Activated naive CD8-positive, alpha-beta T cell treated with anti-CD3 and anti-CD28 coated beads, Interleukin-2, amount 50 U/mL, for 16 hours (primary cell): ENCODE measurements at places on chromosomes 11 and 22.

DNA sequence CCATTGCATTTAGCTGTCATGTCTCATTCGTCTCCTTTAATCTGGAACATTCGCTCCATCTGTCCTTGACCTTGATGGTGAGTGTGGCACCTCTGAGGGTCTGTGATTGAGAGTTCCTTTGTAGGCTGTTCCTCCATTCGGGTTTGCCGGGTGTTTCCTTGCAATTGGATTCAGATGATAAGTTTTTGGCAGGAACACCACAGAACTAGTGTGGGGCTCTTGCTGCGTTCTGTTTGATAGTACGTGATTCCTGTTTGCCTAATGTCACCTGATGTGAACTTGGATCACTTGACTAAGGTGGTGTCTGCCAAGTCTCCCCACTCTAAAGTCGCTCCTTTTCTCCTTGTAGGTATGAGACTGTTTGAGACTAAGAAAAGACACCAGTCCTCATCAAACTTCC is 109.7 kb upstream of the TMEM45B start:
- no peak for DNase-seq

DNA sequence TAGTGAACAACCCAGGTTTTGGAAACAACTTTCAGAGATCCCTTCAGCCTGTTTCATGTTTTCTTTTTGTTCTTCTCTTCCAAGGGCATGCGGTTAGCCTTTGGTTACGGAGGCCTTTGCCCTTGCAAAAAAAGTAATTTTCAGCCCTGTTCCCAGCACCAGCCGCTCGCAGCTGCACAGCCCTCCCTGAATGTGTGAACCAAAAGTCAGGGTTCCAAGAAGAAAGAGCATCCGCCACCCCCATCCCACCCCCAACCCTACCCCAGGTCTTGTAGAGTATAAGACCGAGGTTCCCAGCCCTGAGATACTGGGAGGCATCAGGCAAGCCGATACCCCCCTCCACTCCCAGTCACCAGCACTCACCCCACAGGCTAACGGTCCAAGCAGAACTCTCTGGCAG is 56.4 kb downstream of the IGLL1 start:
- no peak for DNase-seq

DNA sequence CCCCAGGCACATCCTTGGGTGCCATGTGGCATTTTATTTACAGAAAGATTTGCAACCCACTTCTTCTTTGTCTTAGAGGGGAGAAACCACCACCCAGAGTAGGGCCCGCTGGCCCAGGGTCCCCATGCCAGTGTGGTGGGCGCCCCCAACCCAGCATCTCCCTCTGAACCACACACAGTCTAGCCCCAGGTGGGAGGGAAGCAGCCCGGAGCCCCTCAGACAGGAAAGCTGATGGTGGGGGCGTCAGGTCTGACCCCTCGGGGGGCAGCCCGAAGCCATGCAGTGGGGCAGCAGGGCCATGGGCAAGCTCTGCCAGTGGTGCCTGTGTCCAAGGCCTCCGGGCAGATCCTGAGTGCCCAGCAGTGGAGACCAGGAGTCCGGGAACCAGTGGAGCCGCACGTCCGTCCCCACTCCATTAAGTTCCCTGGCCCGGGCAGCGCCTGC is 11.7 kb downstream of the TRPM5 start:
- no peak for DNase-seq

GRCh38 chr11:134384406-134384805 is 27.6 kb downstream of the B3GAT1 start:
- no peak for DNase-seq

- no peak for DNase-seq
Observed at GRCh38 chr11:59212744-59213631, at the start of gene MPEG1. MPEG1 (minus strand) TSS chr11:59212927; CDS start chr11:59212865, 62 bp downstream.

DNA sequence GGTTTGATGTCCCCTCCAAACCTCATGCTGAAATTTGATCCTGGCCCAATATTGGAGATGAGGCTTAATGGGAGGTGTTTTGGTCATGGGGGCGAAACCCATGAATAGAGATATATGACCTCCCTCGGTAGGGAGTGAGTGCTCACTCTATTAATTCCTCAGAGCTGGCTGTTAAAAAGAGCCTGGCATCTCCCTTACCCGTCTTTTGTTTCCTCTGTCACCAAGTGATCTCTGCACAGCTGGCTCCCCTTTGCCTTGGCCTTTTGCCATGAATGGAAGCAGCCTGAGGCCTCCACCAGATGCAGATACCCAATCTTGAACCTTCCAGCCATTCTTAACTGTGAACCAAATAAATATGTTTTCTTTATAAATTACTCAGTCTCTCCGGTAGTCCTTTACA is 4.5 kb upstream of the CCDC81 start:
- no peak for DNase-seq

DNA sequence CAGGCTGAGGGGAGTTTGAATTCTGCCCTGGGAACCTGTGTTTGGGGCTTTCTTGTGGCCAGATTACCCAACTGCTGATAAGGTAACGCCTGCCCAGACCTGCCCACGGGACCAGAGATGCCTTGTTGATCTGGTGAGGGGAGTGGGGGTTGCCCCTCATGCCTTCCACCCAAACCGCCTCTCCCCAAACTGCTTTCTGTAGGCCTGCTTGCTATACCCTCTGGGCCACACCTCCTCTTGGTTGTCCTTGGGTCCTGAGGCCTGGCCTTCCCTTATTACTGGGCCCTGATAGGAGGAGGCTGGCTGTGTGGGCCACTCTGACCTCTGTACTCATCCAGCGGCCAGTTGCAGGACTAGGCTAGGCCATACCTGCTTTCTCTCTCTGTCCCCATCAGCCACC is 3.4 kb downstream of the P2RY2 start:
- no peak for DNase-seq

DNA sequence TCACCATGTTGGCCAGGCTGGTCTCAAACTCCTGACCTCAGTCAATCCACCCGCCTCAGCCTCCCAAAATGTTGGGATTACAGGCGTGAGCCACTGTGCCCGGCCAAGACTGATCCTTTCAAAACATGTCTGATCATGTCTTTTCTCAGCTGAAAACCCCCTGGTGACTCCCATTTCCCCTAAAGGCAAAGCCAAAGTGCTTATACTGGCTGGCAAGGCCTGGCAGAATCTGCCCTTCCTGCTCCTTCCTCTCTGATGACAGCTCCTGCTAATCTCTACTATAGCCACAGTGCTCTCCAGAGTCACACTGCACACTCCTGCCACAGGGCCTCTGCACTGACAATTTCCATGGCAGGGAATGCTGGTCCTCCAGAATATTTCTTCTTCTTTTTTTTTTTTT is 2.6 kb upstream of the MCHR1 start:
- DNase-seq = no peak

DNA sequence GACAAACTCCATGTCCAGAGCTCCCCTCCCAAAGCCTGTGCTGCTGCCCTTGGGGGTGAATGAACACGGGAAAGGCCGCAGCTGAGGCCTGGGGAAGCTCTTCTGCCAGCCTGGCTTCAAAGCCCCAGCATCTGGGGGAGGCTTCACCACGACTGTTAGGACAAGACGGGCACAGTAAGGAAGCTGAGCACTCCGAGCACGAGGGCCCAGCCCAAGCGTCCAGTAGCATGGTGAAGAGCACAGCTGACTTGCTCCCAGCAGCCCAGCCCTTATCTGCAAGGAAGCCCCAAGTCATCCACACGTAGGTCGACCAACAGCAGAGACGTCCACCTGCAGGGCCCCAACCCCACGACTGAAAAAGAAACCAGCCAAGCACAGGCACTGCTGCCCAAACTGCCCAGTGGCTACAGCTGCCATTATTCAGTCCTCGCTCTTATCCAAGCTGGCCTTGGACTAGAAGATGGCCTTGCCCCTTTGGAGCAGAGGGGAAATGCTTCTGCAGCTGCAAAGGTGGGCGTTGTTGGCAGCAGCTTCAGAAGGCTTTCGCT is 62.5 kb downstream of the SHANK2 start:
- no peak for DNase-seq

- no peak for DNase-seq
Observed at GRCh38 chr11:8207080-8208000, 38.5 kb upstream of the RIC3 start.

GRCh38 chr11:83540112-83540675 is 254.0 kb upstream of the CCDC90B start:
- DNase-seq = no peak

DNA sequence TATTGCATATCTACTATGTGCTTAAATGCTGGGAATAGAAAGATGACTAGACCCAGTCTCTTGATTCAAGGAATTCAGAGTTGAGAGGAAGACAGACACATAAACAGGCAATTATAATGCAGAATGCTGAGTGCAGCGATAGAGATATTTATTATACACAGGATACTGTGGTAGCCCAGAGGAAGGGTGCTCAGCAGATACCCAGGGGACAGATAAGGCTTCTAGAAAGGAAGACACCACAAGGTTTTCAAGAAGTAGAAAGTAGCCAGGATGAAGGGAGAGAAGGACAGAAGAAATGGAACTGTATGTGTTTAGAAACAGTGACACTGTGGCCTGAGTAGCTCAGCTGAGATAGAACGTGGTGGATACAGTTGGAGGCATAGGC is 79.4 kb upstream of the NNMT start:
- DNase-seq = no peak

DNA sequence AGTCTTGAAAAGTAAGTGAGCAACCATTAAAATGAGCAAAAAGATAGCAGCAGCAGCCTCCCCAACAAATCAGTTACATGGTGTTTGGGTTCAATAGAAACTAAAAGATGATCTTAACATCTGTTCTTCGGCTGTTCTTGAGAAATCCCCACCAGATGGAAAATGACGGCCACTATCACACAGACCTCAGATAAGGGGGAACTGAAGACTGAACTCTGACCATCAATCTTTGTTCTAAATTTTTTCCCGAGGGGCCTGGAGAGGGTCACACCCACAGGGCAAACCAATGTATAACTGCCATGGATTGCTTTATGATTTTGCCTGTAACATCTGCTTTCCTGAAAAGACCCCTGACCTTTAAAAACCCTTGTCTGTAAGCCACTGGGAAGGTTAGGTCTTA is 624.8 kb upstream of the KIRREL3 start:
- no peak for DNase-seq

GRCh38 chr11:70575396-70576060 is 177.2 kb downstream of the CTTN start:
- DNase-seq = no peak

GRCh38 chr22:32994041-32994830 is 63.9 kb downstream of the SYN3 start:
- DNase-seq = no peak

DNA sequence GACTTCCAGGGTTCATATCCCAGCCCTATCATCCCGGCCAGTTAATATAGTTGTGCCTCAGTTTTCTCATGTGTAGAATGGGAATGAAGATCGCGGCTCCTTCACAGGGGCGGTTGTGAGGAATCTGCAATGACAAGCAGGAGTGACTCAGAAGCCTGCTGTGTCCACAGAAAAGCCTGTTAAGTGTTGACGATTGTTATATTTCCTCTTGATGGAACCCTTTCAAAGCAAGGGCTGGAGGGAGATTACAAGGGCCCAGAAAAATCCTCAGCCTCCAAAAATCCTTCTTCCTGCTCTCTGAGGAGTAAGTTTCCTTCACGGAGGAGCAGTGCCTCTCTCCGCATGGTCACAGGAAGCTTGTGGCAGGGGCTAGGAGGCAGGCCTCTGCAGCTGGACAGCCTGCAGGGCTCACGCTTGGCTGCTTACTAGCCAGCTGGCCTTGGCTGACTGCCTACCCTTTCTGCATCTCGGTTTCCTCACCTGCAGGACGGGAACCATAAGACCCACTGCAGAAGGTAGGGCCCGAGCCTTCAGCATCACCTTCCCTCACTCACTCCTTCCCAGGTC is 63.4 kb downstream of the CACNG2 start:
- DNase-seq = no peak

GRCh38 chr11:11675671-11676181 is 53.9 kb upstream of the GALNT18 start:
- DNase-seq = no peak

- DNase-seq = no peak
Observed at GRCh38 chr22:33873186-33873585, 47.1 kb downstream of the LARGE1 start.

DNA sequence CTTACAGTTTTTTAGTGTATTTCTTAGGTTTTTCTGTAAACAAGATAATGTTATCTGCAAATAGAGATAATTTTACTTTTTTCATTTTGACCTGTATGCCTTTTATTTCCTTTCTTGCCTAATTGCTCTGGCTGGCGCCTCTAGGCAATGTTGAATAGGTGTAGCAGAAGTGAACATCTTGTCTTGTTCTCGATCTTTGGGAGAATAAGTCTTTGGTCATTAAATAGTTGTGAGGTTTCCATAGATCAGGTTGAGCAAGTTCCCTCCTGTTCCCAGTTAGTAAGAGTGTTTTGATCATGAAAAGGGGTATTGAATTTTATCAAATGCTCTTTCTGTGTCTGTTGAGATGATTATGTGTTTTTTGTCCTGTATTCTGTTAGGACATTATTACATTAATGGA is 24.0 kb downstream of the PIH1D2 start:
- no peak for DNase-seq

DNA sequence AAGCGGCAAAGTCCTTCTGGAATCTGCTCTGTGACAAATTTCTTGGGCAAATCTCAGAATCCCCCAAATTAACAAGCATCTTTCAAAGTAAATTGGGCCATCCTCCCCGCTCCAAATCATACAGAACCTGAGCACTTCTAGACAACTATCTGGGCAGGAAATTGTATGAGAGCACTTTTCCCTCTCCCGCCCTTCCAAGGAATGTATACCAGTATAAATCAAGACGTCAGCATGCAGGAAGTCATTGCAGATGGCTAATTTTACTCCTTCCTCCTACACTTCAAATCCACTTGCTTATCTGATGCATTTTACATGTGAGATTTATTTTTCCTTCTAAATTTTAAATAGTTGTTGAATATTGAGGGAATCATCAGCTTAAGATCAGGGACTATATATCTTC is 52.1 kb downstream of the NTM start:
- DNase-seq = no peak

DNA sequence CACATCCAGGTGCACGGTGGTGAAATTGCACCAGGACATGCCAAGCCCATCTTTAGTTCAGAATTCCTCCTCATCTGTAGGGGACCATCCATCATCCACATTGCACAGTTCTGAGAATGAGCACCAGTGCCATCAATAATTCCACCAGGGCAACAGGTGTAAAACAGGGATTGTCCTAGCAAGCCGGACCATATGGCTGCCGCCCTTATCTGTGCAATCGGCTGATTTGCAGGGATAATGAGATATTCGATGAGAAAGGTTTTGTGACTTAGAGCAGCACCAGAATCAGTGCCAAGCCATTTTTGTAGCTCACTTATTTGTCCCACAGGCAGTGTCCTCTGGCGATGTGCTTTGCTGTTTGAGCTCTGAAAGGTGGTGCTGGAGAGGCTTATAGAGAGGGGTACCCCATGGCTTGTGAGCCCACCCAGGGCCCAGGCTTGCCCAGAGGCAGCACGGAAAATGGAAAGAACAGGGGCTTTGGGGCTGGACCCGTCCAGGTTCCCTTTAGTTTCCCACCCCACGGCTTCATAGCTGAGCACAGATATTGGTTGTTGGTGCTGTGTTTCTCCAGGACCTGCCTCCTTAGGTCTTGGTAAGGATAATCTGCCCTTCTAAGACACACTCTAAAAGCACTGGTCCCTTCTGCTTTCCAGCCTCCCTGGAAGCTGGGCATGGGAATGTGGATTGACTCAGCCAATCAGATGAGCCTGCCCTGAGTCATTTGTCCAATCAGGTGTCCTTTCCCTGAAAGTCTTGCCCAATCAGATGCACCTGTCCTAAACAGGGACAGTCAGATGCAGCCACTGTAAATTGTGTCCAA is 84.0 kb upstream of the SHANK2 start:
- no peak for DNase-seq
